ENCODE measurements at places on chromosomes 6 and 20. TPM values are rescaled to one million over a fixed set of nuclear protein-coding genes. Genes with fewer than 3 reads are reported as not detected.

GRCh38 chr6:34718976-34719375 is 22.4 kb upstream of the ILRUN start:
- DNase-seq: no peak

GRCh38 chr20:43559147-43559987 is 540 bp downstream of the SGK2 start:
- DNase-seq: no peak

GRCh38 chr20:891058-891705 is 25.0 kb downstream of the ANGPT4 start:
- no peak for DNase-seq

GRCh38 chr6:148556410-148556809 is 190.4 kb upstream of the UST start:
- DNase-seq: no peak

DNA sequence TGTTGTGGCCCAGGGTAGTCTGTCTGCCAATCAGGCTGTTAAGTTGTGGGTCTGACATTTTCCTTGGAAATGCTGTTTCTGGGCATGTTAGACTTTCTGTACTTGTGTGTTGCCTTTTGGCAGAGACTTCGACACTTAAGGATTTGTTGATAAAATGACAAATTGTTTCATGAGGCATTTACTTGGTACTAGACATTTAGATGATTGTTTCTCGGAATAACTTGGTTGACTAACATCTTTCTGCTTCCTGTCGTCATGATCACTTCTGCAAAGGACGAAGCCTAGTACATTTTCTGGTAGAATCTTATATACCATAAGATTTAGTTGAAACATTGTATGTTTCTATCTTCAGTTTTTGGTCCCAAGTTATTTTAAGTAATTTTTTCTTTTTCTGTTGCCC is 34.1 kb downstream of the UTRN start:
- no peak for DNase-seq

DNA sequence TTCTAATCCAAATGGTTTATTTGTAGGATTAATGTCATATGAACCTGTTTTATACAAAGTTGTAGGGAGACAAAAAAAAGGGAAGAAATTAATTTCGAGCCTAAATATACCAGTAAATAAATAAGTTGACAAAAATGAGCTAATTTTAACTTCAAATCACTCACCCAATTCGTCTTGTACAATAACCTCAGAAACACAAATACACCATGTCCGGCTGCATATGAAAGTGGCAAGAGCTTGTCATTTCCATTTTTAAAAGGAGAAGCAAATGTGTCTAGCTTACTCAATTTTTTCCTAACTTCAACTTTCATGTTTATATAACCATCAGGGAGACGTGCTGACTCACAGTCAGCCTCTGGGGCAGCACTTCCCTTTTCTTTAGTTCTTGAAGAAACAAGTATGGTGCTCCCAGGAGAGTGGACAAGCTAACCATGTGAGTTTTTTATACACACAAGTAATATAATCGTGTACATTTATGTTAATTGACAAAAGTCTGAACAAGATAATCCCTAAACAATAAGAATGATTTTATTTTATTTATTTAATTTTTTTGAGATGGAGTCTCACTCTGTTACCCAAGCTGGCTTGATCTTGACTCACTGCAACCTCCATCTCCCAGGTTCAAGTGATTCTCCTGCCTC is 55.5 kb upstream of the SGK1 start:
- DNase-seq: peak; percentile 59

- no peak for DNase-seq
Observed at GRCh38 chr6:109373331-109373730, 8.9 kb downstream of the CD164 start.

GRCh38 chr6:131807644-131808459 is at the start of gene ENPP1:
Gene ENPP1 (plus strand): TSS chr6:131808020. CDS start chr6:131808036, 16 bp downstream.
- peak; percentile 42 for DNase-seq

GRCh38 chr6:149056777-149057463 is 260.6 kb upstream of the TAB2 start:
- no peak for DNase-seq

DNA sequence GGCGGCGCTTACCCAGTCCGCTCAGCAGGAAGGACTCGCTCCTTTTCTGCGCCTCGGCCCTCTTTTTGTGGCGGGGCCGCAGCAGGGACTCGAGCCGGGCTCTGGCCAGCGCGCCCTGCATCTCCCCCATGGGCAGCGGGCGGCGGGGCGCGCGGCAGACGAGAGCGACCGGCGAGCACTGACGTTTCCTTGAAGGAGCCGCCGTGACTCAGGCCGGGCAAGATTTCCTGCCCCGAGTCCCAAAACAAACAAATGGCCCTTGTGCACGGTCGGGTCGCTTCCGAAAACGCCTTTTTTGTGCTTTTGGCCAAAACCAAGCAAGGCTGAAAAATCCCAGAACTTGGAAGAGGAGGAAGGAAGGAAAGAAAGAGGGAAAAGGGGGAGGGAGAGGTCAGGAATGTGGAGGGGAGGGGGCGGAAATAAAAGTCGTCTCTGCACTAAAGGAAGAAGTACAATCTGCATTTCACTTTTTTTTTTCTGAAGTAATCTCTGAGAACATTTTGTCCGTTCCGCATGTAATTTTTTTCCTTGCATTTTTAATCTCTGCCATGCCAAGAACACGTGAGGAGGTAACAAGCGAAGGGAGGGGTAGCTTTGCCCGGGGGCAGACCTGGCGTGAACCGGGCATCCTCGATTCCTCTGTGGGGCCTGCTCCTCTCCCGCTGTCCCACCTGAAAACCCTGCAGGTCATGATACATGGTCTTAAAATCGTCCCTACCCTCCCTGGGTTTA is 123.3 kb upstream of the SLC2A12 start:
- peak; percentile 40 for DNase-seq

- DNase-seq: no peak
Observed at GRCh38 chr6:152160346-152160745, 352.9 kb downstream of the ESR1 start.

GRCh38 chr6:19788686-19789085 is 48.5 kb upstream of the ID4 start:
- DNase-seq: no peak

DNA sequence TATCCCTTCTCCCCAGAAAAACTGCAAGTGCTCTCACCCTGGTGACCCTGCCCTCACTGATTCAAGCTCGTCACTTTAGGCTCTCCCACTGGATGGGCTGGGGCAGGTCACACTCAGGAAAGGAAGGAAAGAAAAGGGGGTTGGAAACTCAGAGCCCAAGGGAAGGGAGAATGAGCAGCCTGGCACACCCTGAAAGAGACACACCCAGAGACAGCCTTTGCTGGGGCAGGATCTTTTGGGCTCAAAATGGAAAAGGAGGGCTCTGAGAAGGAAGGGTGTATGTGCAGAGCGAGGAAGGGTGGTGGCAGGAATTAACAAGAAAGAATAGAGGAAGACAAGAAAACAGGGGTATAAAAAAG is 2.5 kb downstream of the PPP1R18 start:
- no peak for DNase-seq

- DNase-seq: no peak
Observed at GRCh38 chr20:48680650-48681049, 147.1 kb downstream of the PREX1 start.

DNA sequence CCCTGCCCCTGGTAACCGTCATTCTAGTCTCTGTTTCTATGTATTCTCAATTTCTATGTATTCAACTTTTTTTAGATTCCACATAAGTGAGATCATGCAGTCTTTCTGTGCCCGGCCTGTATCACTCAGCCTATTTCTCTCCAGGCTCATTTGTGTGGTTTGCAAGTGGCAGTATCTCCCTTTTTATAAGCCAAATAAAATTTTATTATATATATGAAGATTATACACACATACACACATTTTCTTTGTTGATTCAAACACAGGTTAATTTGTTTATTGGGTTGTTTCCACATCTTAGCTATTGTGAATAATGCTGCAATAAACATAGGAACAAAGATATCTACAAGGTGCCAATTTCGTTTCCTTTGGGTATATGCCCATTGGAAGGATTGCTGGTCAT is 571.7 kb downstream of the DHX35 start:
- DNase-seq: no peak

DNA sequence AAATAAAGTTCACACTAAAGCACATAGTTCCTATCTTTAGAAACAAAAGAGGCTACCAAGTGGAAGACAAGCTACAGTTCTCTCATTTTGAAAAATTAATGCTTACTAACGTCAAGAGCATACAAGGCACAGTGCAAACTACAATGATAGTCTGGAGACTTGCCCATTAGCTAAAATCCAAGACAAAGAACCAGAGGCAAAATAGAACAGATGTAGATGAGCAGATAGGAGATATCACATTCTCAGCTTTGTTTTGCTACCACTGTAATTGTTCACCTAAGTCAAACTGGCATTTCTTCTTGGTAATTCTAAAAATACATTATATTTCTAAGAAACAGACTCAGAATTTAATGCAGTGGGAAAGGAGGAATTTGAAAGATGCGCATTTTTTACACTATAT is 5.2 kb downstream of the TMEM30A start:
- DNase-seq: no peak

GRCh38 chr6:40343877-40344565 is 243.1 kb downstream of the LRFN2 start:
- DNase-seq: no peak

DNA sequence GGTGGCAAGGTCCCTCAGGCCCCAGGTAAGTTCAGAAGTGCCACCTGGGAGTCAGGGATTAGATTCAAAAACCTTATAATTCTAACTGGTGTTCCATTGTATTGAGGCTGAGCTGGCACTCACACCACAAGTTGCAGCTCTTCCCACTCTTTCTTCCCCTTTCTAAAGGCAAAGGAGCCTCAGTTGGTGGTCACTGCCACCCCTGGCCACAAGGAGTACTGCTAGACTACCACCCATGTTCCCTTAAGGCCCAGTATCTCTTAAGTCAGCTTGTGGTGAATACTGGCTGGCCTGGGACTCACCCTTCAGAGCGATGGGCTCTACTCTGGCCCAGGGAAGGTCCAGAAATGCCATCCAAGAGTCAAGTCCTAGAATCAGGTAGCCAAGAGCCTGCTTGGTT is 421.1 kb upstream of the KHDRBS2 start:
- no peak for DNase-seq

GRCh38 chr20:45097485-45098102 is 3.3 kb downstream of the KCNS1 start:
- DNase-seq: no peak

- no peak for DNase-seq
Observed at GRCh38 chr20:39082622-39083398, 120.7 kb downstream of the DHX35 start.

GRCh38 chr6:57195457-57195856 is 23.3 kb downstream of the BAG2 start:
- no peak for DNase-seq

DNA sequence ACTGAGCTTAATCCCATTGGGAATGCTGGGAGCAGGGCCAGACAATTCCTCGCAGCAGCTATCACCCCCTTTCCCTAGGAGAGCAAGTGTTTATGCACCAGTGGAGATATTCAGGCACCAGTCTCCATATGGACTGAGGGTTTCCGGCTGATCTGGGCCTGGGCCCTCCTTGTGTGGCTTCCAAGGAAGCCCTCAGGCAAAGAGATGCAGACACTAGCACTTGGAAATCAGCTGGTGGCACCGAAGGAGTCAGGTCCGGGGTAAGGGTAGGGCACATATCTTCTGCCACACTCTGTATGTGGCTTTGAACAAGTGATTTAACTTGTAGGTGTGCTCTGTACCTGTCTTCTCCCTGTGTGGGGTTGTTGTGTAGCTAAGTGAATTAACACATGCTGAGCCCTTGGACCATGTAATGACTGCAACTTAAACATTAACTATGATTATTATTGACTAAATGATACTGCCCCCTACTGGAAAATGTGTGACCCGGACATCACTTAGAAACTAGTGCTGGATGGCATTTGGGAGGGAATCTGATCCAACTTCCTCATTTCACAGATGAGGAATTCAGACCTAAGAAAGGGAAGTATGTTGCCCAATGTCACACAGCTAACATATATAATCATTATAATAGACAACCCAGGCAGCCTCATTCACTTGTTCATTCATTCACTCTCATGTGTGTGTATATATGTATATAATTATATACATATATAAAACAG is 19.3 kb upstream of the WFDC2 start:
- DNase-seq: peak; percentile 57

DNA sequence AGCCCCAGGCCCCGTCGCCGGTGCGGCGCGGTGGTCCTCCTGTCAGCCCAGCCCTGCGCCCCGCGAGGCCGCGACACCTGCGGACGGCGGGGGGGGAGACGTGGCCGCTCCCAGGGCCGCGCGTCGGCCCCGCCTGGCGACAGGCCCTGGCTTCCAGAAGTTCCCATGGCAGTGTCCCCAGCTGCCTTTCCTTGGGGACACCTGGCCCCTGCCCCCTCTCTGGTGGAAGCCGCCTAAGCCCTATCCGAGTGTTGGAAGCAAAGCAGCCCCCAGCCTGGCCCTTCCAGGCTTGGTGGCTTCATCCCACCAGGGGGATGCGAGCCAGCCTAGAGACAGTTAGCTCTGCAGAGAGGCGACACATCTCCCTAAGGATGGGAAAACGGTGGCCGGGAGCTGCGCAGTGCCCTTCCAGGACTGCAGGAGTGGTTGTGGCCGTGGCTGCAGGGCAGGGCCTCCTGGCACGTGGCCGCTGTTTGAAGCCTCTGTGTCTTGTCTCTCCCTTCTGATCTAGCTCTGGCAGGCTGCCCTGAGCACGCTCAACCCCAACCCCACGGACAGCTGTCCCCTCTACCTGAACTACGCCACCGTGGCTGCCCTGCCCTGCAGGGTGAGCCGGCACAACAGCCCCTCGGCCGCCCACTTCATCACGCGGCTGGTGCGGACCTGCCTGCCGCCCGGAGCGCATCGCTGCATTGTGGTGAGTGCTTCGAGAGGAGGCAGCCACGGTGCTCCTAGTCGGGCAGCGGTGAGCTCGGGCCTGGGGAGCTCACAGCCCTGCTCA is 816 bp downstream of the NPEPL1 start:
- DNase-seq: no peak

GRCh38 chr20:59455402-59456341 is 148.7 kb upstream of the PHACTR3 start:
- DNase-seq: no peak

Gene MUC21
- not detected for total RNA-seq

Gene OPN5
- total RNA-seq: not detected

Gene CLPSL1
- total RNA-seq: not detected

Gene NKX2-2
- 0.56 TPM for total RNA-seq

Gene CALHM4
- 0.39 TPM for total RNA-seq

Gene WFDC5
- not detected for total RNA-seq

Gene B3GALT4
- not detected for total RNA-seq

Gene ARHGAP18
- 8.0 TPM for total RNA-seq

Gene SLC35D3
- total RNA-seq: not detected

Gene SNPH
- 1.5 TPM for total RNA-seq

Gene LST1
- total RNA-seq: not detected
